ENCODE measurements at places on chromosomes 12 and 14.

- DNase-seq: no peak
These were observed 8.2 kb downstream of the ALDH1L2 start for GRCh38 chr12:105076098-105076497.

DNA sequence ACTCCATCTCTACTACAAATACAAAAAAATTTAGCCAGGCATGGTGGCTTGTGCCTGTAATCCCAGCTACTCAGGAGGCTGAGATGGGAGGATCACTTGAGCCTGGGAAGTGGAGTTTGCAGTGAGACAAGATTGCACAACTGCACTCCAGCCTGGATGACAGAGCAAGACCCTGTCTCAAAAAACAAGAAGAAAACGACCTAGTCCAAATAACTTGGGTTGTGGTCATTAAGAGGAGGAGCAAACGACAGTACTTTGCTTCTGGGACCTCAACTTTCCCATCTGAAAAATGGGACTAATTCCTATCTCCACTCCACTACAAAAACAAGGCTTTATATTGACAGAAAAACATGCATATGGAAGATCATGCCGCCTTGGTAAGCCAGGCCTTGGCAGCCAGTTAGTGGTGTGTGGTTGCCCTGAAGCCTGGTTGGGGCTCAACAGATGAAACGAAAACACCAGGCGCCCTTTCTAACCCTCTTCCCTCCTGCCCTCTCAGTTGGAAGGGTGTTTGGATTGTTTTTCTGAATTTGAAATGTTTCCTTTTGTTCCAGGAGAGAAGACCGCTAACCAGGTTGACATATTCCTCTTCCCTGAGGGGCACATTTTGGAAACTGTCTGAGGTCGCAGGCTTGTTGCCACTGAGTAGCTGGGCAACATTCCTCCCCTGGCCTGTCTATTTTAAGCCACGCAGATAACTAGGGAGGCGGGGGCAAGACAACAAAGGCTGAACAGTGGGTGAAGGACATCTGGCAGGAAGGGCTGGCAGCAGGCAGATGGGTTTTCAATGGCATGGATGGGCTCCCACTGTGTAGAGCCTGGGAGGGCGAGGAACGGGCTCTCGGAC lies 13.7 kb upstream of the VPS37B start:
- DNase-seq: no peak

DNA sequence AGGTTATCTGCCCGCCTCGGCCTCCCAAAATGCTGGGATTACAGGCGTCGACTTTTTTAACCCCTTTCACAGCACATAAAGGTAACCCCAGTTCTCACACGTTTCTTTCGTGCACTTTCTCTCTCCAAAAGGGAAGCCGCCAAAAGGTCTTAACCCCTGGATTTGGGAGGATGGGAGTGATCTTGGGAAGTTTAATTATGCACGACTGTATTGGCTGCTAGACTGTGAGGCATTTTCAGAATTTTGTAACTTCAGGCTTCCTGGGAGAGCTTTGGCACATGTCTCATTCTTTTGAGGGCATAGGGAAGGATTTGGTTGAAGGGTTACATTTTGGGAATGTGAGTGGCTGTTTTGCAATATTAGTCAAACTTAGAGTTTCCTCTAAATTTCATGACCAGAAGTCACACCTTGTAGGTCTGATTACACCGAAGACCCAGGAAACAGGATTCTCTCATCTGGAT lies 1.4 kb upstream of the SMARCC2 start:
- DNase-seq: no peak

- DNase-seq: no peak
These were observed 74.7 kb downstream of the PRORP start for GRCh38 chr14:35197015-35197414.

DNA sequence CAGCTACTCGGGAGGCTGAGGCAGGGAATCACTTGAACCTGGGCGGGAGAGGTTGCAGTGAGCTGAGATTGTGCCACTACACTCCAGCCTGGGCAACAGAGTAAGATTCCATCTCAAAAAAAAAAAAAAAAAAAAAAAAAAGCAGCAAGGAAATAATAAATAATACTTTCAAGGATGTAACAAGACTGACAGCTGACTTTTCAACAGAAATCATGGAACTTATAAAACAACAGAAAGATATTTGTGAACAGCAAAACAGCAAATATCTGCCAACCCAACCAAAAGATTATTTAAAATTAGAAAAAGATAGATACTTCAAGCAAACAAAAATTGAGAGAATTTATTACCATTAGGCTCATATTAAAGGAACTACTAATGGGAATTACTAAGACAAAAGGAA lies 115.1 kb downstream of the TSHR start:
- DNase-seq: no peak

GRCh38 chr12:93812626-93813025 lies 135.5 kb downstream of the CRADD start:
- DNase-seq: no peak

DNA sequence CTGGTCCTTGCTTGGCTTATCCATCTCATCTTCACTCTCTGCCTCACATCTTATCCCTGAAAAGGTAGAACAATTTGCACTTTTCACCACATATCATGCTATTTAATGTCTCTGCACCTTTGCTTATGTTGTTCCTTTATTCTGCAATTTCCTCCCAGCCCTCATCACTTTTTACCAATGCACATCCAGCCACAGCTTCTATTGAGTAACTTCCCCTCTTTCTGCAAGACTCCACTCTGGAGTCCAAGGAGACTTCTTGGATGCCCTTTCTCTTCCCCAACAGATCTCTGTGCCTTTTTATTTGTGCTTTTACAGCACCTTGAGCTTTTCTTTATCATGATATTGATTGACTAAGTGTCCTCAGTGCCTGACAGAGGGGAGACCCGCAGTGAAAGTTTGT lies 797.1 kb downstream of the VRK1 start:
- DNase-seq: no peak

Data from stimulated activated CD4-positive, alpha-beta T cell treated with anti-CD3 and anti-CD28 coated beads, Interleukin-4, amount 100 ng/mL, for 4 hours (primary cell).